EH (cell line): ENCODE measurements at places on chromosomes 2 and 18.
A peak's percentile ranks its signal among the peaks of the same experiment; 100 is the strongest.

DNA sequence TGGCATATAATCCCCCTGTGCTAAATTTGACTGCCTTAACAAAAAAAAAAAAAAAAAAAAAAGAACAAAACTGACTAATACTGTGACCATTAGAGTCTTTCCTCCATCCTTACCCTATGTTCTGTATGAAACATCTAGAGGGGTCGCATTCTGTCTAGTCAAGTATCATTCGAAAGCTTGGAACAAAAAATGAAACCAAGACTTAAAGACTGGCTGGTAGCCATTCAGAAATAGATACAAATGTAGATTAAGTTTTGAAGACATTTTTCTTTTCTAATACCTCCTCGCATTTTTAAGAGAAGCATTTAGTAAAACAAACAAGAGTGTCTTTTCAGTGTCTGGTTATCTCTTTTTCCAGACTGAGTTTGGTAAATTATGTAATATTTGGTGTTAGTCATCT lies 66.7 kb downstream of the SPATS2L start:
- DNase-seq: no peak

DNA sequence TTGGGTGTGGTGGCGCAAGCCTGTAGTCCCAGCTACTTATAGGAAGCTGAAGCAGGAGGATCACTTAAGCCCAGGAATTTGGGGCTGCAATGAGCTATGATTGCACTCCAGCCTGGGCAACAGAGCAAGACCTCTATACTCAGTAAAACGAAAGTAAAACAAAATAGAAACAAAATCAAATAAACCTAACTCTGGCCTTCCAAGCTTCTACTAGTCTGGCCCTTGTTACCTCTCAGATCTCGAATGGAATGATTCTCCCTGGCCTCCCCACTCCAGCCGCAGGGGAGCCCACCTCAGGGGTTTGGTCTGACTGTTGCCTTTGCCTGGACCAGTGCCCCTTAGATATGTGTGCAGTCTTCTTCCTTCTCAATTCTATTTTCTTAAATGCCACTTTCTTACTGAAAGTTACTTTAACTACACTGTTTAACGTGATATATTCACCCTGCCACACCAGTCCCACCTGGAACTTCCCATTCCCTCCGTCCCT lies 160.0 kb upstream of the GCFC2 start:
- DNase-seq: no peak

- no peak for DNase-seq
Measured at GRCh38 chr2:162328424-162329157, 10.1 kb upstream of the IFIH1 start.

DNA sequence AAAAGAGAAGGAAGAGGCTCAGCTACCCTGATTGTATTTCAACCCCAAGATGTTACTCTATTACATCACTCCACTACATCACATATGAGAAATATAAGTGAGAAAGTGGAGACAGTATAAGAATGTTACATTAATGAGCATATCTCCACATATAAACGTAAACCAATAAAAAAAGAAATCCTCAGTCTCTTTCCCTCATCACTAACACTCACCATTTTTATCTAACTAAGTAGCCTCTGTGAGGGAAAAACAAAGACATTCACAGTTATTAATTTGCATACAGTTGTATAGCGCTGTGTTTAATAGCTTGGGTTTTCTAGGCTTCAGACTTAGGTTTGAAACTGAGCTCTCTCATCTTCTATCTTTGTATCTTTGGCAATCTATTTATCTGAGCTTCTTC lies 489.1 kb upstream of the LRRTM4 start:
- DNase-seq: no peak

GRCh38 chr18:61901323-61901986 lies 8.6 kb upstream of the RNF152 start:
- DNase-seq: peak; percentile 63

DNA sequence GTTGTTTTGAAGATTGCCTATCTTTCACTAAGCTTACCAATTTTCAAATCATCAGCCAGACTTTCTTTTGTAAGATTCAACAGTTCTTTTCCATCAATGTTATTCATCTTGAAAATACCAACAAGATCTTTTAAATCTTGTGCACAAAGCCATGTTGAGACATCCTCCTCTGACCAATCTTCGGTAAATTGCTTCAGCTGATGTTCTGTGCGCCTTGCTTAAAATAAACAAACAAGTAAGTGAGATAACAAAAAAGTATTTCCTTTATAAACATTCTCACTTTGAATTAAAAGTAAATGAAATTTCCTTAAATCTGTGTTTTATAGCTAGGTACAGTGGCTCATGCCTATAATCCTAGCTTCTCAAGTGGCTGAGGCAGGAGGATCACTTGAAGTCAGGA lies 30.3 kb downstream of the WDSUB1 start:
- DNase-seq: peak; percentile 70

DNA sequence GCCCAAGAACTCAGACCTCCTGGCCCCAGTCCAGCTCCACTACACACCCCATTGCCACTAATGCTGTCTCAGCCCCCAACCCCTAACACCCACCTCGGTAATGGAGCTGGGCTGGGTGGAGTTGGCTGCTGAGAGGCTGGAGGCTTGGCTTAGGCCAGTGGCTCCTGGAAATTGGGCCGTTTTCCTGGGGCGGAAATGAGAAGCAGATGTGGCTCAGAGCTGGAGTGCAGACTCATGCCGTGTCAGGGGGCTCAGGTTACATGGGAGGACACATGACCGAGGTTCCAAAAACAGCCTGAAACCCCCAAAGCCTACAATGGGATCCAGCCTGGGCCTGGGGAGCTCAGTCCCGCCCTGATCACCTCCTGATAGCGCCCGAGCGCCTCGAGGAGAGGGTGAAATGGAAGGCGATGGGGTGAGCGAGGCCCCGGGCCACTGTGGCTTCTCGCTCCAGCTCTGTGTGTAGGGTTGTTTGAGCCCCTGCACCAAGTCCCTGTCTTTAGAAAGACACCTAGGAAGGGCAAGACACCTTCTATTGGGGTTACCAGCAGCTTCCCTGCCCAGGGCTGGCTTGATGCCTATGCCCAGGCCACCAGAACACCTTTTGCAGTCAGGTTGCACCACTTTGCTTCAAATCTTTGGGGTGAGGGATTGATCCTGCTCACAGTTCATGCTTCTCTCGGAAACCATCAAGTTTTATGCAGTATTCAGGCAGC lies 175.7 kb upstream of the HAAO start:
- DNase-seq: peak; percentile 95

GRCh38 chr2:72685638-72686213 lies 140.1 kb downstream of the EXOC6B start:
- no peak for DNase-seq

- no peak for DNase-seq
Measured at GRCh38 chr18:44035554-44035953, 645.1 kb upstream of the SETBP1 start.

GRCh38 chr18:37668971-37669747 lies 103.6 kb upstream of the CELF4 start:
- no peak for DNase-seq
